ENCODE measurements at places on chromosomes 4 and X. TPM values are rescaled to one million over a fixed set of nuclear protein-coding genes. Genes with fewer than 3 reads are reported as not detected.

The GAGE2A gene
- not detected for total RNA-seq

The CD38 gene
- 1.9 TPM for total RNA-seq

DNA sequence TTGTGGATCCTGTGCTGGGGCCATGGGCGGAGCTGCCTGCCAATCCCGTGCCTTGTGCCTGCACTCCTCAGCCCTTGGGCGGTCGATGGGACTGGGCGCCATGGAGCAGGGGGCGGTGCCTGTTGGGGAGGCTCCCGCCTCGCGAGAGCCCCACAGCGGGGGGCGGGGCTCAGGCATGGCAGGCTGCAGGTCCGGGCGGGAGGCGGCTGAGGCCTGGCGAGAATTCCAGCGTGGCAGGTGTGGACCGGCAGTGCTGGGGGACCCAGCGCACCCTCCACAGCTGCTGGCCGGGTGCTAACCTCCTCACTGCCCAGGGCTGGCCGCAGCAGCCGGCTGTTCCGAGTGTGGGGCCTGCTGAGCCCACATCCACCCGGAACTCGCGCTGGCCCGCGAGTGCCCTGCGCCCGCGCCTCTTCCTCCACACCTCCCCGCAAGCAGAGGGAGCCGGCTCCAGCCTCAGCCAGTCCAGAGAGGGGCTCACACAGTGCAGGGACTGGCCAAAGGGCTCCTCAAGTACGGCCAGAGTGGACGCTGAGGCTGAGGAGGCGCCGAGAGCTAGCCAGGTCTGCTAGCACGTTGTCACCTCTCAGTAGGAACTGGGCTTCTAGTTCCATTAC lies 85.9 kb downstream of the GBA3 start:
- no peak overlapping the region for H3K4me3 ChIP-seq
- no peaks in the 10 kb centered on the region for H3K27me3 ChIP-seq
- H3K36me3 ChIP-seq: peaks cover 3% of the 10 kb centered on the region
- H3K4me1 ChIP-seq: no peaks in the 10 kb centered on the region
- DNase-seq: no peak

- H3K27ac ChIP-seq: no peak overlapping the region
- no peak for DNase-seq
- H3K4me3 ChIP-seq: no peak overlapping the region
- no peaks in the 10 kb centered on the region for H3K36me3 ChIP-seq
- no peaks in the 10 kb centered on the region for H3K27me3 ChIP-seq
These were observed 150.6 kb downstream of the GPC3 start for GRCh38 chrX:133834771-133835170.

The ZIC3 gene
- total RNA-seq: not detected

- no peaks in the 10 kb centered on the region for H3K4me1 ChIP-seq
- no peaks in the 10 kb centered on the region for H3K36me3 ChIP-seq
- no peak overlapping the region for H3K4me3 ChIP-seq
- no peaks in the 10 kb centered on the region for H3K27me3 ChIP-seq
- no peak overlapping the region for H3K27ac ChIP-seq
- DNase-seq: no peak
These were observed 21.7 kb downstream of the CLOCK start for GRCh38 chr4:55524844-55525571.

The GLRA2 gene
- total RNA-seq: not detected

The PCDH18 gene
- 1.5 TPM for total RNA-seq

The ODAPH gene
- not detected for total RNA-seq

Measured in right lobe of liver (tissue), 6 donors.